SK-N-MC (cell line): ENCODE measurements at places on chromosomes 13 and 19.

DNA sequence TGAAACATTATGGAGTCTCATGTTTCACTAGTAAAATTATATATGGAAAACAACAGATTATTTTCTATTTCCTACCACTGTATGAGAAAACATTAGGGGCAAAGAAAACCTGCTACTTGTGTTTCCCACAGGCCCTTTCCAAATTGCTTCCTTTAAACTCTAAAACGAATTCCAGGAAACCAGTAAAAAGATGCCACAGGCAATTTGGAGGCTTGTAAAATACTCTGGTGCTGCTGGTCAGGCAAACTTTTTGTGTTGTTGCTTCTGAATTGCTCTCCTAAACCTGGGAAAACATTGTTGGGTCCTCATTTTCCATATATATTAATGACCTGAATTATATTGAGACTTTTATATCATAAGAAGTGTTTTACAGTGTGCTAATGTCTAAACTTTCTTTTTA lies 141.5 kb downstream of the TDRD3 start:
- peak; percentile 86 for DNase-seq

GRCh38 chr13:20116213-20116612 lies 44.6 kb downstream of the GJA3 start:
- DNase-seq: no peak

GRCh38 chr13:64808704-64809103 lies 2421.4 kb downstream of the PCDH9 start:
- no peak for DNase-seq

GRCh38 chr13:92158346-92158745 lies 759.9 kb downstream of the GPC5 start:
- no peak for DNase-seq

- no peak for DNase-seq
Observed at GRCh38 chr19:11375143-11375948, 880 bp downstream of the SWSAP1 start.

DNA sequence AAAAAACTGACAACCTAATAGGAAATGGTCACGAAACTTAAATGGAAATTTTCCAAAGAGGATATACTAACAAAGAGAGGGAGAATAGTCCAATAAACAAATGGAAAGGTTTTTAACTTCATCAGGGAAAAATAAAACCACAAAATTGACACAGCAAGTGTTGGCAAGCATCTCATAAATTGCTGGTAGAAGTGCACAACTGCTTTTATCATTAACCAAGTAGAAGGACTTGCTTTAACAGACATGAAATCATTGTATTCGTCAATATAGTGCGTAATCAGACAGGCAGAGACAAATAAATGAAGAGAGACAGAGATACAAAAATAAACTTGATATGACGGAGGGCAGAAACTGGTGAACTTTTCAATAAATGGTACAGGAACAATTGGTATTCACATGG lies 7.4 kb downstream of the TGDS start:
- DNase-seq: no peak

GRCh38 chr19:2231621-2232221 lies 4.4 kb downstream of the PLEKHJ1 start:
- DNase-seq: no peak

GRCh38 chr13:90233933-90234672 lies 1113.4 kb upstream of the MIR17HG start:
- no peak for DNase-seq

DNA sequence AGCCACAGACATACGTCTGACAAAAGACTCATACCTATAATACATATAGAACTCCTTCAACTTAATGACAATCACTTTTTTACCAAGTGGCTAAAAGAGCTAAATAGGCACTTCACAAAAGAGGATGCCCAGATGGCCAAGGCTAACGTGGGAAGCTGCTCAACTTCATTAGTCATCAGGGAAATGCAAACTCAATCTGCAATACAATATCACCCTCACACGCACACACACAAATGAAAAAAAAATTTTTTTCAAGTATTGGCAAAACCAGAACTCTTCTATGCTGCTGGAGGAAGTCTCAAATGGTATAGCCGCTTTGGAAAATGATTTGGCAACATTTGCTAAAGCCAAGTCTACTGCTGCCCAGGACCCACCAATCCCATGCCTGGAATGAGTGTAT lies 14.6 kb upstream of the DNMT1 start:
- DNase-seq: no peak

GRCh38 chr13:30355384-30355699 lies 48.0 kb upstream of the KATNAL1 start:
- no peak for DNase-seq

DNA sequence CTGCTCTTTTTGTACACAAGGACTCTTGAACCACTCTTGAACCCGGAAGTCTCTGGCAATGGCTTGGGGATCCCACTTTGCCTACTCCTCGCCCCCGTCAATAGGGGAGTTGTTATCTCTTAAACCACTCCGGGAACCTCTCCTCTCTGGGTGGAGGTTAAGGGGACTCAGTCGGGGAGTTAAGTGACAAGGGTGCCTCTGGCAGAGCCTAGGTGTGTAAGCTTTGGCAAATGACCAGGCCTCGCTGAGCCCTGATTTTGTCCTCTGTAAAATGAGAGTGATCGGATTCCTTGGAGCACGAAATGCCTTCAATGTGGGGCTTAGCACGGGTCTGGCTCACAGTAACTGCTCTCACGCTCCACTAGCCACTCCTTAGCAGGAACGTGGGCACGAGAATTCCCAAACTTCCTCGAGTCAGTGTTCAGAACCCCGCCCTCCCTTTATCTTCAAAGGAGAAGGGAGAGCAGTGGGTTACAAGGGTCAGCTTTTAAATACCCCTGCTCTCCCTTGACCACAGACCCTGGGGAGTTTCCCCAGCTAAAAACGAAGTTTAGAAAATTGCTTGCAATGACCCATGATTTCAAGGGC lies 193.3 kb downstream of the KATNAL1 start:
- DNase-seq: no peak

DNA sequence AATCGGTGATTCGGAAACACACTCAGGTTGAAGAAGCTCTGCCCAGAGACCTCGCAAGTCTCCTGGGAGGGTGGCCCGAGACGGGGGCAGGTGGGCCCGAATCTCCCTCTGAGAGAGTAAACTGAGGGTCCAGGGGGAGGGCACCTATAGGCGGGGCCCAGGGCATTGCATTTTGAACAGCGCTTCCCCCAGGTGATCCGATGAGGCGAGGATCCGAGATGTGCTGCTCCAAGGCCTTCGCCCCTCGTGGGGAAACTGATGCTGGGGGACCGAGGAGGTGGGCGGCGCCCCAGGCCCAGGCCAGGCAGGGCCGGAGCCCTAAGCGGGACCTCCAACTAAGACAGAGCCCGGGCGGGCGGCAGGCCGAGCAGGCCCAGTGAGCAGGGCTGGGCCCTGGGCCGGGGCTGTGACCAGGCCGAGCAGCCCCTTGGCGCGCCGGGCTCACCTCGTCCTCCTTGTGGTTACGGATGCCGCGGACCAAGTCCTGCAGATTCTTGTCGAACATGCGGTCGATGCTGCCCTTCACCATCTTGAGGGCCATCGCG lies 500 bp downstream of the AP3D1 start:
- no peak for DNase-seq

- DNase-seq: no peak
Observed at GRCh38 chr19:12969292-12969988, at the start of gene DAND5. Gene DAND5 (plus strand): TSS chr19:12969576. CDS start chr19:12969661, 85 bp downstream.

GRCh38 chr13:32905864-32906180 lies 110.4 kb upstream of the KL start:
- DNase-seq: no peak

DNA sequence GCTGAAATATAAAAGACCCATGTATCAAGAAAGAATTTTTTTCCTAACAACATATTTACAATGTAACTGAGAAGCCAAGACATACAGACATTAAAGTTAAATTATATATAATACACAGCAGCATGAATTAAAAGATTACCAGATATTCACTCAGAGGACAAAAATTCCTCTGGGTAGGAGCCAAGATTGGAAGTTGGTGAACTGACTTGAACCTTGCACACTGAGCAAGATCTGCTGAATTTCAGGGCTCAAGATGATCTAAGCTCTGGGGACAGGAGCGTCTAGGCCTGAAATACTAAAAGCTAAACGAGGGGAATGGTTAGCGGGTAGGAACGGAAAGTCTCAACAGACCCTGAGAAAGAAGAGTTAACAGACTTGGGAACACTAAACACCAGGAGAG lies 8.5 kb downstream of the FOXO1 start:
- DNase-seq: no peak

GRCh38 chr13:105918842-105919741 lies 616.4 kb downstream of the EFNB2 start:
- no peak for DNase-seq

GRCh38 chr19:55464662-55465054 lies at the start of gene C19orf85:
Gene C19orf85 (minus strand): TSS chr19:55464751. CDS start chr19:55464554, 197 bp downstream.
- no peak for DNase-seq

DNA sequence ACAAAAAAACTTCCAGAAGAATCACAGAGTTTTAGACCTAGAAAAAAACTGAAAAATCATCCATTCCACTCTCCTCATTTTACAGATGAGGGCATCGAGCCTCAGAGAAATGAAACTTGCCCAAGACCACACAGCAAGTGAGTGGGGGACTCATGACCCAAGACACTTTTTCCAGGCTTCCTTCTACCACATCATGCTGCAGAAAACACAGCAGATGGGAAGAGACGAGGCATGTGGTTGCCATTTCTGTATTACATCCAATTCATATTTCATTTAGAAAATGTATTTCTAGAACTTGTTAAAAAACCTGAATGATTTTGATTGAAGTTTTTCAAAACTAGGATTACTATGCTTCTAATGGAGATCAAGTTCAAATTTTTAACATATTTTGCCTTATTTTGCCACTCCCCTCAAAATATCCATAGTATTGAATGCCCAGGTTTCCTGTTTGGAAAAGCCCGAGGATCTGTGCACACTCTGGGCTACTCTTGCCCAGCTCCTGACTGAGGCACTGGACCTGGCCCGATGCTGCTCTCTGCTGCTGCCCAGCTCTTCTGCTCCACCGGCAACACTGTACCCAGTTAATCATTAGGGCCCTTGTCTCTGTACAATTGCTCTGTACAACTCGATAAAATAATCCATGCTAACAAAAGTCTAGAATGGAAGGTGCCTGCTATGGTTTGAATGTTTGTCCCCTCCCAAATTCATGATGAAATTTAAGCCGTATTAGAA lies 157.4 kb downstream of the EFNB2 start:
- no peak for DNase-seq

DNA sequence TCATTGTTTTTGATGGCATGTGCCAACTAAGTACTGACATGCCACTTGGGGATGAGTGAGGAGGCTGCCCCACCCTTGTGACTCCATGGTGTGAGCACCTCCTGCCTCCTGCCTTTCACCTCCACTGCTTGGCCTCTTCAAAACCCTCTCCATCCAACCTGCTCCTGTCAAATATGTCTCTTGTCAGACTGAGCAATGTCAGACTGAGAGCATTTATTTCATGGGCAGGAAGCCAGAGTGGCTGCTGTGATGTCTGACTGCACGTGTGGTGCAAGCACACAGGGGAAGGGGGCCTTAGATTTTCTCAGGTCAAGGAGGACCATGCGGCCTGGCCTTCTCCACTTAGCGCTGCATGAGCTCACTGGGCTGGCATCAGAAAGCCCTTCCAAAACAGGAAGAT lies 68.3 kb downstream of the STARD13 start:
- no peak for DNase-seq

DNA sequence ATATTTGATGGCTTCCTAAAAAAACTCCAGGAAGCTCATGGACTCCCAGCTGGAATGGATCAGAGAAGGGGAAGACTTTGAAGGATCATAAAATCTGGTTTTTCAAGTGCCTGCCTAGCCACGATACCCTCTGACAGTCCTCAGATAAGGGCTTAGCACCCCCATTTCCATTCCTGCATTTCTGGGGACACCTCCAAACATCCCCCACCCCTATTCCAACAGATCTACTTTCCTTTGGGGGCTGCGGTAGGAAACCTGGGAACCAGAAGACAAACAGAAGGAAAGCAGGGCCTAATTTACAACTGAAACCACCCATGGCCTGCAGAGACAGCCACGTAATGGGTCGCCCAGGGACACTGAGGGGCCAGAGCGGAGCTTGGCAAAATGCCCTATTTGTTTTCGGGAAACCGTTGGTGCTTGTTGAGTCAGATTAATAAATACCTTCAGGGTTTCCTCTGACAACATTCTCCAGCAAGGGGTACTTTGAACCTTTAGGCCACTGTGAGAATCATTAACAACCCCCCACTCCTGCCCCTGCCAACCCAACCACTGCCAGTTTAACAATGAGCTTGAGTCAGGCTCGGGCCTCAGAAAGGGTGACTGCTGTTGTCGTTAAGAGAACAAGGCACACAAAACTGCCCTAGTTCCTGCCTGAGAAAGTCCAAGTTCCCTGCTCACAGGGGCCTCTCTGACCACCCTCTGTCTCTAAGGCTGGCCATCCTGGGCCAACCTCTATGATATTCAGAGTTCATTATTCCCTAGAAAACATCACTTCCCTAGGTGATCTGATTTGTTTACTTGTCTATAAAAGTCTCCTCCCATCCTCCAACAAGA lies 23.5 kb downstream of the RHPN2 start:
- DNase-seq: no peak

DNA sequence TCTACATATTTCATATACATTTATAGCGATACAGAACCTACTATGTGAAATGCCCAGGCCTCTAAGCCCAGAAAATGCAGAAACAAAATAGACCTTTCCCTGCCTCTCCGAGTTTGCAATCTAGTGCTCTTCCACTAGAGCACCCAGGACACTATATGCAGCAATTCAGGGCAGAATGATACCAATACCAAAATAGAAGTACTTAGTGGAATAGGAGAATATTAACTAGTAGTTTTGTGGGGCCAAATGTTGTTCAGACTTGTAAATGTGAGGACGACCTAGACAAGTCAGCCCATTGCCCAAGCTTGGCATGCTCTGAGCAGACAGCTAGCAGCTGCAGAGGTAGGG lies 35.8 kb upstream of the FLT1 start:
- DNase-seq: no peak

DNA sequence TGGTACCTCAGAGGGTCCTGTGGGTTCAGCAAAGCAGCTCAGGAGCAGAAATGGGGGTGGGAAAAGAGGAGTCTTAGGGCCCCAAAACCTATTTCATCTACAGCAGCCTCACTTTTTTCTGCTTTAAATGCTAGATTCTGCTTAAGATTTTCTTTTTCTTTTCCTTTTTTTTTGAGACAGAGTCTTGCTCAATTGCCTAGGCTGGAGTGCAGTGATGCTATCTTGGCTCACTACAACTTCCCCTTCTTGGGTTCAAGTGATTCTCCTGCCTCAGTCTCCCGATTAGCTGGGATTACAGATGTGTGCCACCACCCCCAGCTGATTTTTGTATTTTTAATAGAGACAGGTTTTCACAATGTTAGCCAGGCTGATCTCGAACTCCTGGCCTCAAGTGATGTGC lies 30.7 kb upstream of the WDFY2 start:
- DNase-seq: no peak

DNA sequence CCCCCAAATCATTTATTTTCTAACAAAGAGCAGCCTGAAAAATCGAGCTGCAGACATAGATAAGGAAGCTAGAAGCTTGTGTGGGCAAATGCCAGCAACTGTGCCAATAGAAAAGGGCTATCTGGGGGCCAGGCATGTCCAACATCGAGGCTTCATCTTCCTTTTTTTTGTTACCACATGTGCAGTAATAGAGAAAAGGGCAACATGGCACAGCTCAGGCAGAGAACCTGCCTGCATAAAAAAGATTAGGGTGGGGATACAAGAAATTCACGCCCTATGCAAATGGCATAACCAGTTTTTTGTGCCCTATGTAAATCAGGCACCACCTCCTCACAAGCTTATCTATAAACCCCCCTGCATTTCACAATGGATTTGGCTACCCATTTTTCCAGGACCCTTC lies 60.4 kb upstream of the ABCC4 start:
- DNase-seq: no peak
